ENCODE measurements at places on chromosomes 2 and 18.

DNA sequence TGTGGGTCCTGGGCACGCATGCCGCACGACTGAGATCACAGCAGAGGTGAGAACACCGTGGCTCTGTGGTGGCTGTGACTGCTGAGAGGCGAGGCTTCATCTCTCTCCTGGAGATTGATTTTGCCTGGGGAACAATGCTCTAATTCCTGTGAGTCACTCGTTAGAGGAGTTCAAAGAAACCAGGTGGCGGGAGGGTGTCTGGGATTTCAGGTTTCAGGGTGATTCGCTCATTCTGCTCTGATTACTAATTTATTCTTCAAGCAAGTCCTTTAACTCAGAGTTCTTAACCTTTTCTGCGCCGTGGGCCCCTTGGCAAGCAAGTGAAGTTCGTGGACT lies 56.3 kb downstream of the GLI2 start:
- no peak for DNase-seq

DNA sequence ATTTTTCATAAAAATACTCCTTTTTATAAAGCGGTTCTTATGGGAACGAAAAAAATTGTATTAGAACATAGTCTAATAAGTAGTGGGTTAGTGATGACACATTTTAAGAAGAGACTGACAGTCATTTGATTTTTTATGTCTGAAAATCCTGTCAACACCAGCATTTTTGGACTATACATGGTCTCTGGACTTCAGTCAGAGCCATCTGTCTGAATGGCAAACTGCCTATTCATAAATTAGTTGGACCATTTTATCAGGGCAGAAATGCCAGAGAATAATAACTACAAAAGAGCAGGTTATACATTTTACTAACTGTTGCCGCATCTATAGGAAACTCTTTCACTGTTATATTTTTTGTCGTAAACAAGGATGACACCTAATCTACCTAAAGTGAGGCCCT lies 437.6 kb downstream of the ZNF804A start:
- no peak for DNase-seq

DNA sequence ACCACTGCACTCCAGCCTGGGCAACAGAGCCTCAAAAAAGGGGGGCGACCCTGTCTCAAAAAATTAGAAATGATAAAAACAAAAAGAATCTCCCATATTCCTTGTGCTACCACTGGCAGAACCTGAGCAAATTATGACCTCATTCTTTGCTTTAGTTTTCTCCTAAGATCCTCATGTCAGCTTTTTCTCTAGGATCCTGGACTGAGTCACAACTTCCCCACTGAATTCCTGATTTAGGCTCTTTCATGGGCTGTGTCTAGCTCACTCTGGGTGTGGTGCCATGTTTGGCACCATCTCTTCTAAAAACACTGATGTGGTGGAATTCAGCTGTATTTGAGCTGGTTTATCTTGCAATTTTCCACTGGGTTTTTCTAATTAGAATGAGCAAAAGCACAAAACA lies 37.1 kb downstream of the EXOC6B start:
- no peak for DNase-seq

- DNase-seq: no peak
Observed at GRCh38 chr18:10488017-10488416, 33.6 kb downstream of the APCDD1 start.

- no peak for DNase-seq
Observed at GRCh38 chr2:219289537-219290361, 10.6 kb downstream of the DNAJB2 start.

- no peak for DNase-seq
Observed at GRCh38 chr18:56108478-56109367, 520.7 kb upstream of the TCF4 start.

GRCh38 chr2:101190747-101191516 lies 39.8 kb upstream of the TBC1D8 start:
- no peak for DNase-seq

DNA sequence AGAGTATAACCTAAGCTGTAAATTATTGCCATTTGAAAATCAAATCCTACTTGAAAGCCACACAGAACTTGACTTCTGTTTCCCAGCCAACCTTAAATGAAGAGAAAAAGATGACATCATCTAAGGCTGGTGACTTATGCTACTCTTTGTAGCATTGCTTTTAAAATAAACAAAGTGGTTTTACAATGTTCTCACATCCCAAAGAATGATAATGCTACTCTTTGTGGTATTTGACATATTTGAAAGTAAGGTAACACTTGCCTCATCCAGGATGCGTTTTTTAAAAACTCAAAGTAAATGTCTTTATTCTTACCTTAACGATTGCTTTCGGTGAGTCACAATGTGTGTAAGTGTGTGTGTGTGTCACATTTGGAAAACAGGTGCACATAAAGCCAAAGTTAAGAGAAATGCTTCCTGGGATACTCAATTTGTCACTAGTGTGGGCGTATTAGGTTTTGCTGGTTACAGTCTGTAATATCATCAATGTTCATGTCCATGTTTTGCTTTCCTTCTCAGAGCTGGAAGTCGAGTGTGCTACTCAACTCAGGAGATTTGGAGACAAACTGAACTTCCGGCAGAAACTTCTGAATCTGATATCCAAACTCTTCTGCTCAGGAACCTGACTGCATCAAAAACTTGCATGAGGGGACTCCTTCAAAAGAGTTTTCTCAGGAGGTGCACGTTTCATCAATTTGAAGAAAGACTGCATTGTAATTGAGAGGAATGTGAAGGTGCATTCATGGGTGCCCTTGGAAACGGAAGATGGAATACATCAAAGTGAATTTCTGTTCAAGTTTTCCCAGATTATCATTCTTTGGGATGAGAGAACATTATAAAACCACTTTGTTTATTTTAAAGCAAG lies 2.6 kb downstream of the PMAIP1 start:
- no peak for DNase-seq

DNA sequence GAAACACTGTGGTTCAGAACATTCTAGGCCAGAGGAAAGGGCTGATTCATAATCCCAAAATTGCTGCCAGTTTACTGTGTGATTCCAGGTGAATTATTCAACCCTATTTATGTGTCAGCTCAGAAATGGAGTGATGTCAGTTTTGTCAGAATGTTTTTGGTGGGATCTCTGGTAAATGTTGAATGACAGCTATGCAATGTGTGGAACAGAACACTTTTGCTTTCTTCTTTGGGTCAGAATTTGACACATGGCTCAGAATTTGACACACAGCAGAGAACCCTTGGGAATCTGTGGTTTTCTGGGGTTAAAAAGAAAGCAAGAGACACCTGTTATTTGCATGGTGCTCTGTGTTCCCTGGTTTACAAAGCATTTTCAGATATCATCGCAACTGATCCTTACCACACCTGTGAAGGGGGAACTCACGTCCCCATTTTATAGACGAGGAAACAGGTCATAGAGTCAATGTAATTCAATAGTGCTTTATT lies 1.6 kb upstream of the MTA3 start:
- DNase-seq: no peak

DNA sequence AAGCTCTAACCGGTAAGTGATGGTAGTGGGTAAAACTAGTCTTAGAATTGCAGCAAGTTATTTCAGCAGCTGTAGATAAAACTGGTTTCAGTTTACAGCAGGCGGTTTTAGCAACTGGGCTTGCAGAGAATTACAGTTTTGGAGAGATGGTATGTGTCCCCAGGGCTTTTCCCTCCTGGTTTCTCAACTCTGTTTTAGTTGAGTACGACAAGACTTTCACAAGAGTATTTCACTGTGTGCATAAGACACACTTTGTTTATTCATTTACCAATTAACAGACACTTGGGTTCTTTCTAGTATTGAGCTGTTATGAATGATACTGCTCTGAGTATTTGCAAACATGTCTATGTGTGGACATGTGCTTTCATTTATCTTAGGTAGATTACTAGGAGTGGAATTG lies 65.6 kb upstream of the RFX8 start:
- no peak for DNase-seq

- no peak for DNase-seq
Observed at GRCh38 chr2:84876369-84876768, 4.5 kb downstream of the TRABD2A start.

DNA sequence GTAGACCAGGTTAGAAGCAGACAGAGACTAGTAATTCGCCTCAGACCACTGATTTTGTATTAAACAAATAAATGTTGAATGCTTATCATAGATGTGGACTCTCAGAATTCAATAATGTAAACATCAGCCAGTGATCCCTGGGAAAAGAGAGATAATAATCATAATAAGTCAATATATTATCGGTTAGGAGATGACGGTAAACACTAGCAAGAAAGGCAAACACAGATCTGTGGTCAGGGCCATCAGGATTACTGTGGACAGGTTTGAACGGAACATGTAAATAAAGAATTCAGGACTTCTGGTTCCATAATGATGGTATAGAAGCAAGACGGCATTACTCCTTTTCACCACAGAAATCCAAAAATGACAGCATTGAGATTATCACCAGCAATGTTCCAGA lies 861.6 kb downstream of the CBLN2 start:
- no peak for DNase-seq

DNA sequence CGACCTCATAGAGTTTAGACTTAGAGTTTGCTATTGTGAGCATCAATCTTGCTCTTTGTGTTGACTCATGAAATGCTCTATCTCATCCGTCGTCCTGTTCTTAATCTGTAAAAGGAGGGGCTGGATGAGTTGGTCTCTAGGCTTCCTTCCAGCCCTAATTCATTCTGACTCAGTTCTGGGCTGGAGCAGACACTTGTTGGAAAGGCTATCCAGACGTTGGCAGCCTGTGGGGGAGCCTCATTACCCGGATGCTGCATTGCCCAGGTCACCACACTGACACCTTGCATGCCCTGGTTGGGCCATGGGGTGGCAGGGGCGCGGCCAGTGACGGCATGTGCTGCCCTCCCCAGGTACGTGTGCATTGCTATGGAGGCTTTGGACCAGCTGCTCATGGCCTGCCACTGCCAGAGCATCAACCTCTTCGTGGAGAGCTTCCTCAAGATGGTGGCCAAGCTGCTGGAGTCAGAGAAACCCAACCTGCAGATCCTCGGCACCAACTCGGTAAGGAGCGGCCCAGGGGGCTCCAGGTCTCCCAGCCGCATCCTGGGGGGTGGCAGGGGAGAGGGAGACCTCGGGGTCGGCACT lies 61.5 kb downstream of the EFR3B start:
- no peak for DNase-seq

- no peak for DNase-seq
Observed at GRCh38 chr2:10982931-10983701, 71.4 kb downstream of the KCNF1 start.

DNA sequence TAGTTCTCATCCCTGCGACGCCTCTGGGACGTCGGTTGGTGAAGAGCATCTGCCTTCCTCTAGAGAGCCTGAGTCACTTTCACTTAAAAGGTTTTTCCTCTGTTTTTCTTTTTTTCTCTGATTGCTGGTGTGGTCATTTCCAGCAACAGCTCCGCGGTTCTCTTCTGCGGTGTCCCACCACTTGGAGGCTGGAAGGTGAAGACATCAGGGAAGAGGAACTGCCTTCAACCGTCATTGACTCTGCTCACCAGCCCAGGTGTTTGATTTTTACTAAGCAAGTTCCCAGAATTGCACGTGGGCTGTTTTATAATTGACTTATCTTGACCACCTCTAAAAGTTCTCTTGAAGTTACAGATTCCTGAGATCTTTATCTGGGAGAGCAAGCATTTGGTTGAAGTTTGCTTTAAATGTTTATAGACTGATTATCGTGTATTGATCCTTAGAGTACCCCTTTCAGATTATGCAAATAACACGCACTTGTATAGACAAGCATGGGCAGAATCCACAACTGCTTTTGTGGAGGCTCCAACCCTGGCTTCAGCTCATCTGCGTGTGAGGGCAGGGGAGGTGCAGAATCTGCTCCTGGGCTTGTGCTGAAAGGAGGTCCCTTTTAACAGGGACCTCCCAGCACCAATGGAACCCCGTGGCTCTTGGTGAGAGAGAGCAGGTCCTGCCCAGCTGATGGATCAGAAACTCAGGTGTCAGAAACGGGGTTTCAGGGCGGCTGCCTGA lies 3.5 kb downstream of the CTDP1 start:
- no peak for DNase-seq

GRCh38 chr2:215535125-215535668 lies 99.3 kb upstream of the FN1 start:
- DNase-seq: no peak

DNA sequence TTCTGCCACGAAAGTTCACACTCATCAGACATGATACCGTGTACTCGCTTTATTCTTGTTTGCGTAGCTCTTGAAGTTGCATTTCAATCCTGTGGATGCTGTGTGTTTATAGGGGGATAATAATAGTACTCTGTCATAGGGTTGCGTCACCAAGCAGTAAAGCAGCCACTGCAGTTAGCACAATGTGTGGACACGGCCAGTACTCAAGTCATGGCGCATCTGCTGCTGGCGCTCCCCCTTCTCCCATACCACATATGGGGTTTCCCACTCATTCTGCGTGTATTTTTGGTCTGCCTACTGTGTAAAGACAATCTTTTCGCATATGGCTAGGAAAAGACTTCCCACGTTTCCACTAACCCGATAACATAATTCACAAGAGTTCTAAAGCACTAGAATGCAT lies 2.1 kb upstream of the ZBTB14 start:
- DNase-seq: no peak

DNA sequence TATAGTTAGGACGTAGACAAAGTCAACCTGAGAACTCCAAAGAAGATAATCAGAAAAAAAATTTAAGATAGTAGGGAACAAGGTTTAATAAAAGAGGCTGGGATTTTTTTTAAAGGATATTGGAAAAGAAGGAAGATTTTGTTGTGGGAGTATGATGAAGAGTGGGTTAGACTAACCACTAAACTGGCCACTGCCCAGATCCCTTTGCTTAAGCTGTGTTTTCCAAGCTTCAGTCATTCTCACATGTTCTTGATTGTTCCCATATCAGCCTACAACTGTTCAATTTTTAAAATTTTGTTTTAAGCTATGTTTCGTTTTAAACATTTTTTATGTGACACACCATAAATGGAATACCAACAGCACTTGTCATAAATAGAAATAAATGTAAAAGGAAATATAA lies 284.5 kb upstream of the MMADHC start:
- no peak for DNase-seq

- no peak for DNase-seq
Observed at GRCh38 chr2:118841450-118841827, 6.0 kb downstream of the EN1 start.

GRCh38 chr2:73202156-73203054 lies at the start of gene NOTO:
Gene NOTO, plus strand, starts transcription at chr2:73202574. Its CDS starts 93 bp downstream, at chr2:73202667.
- DNase-seq: no peak

GRCh38 chr2:50291610-50292009 lies 740.3 kb downstream of the NRXN1 start:
- DNase-seq: no peak

DNA sequence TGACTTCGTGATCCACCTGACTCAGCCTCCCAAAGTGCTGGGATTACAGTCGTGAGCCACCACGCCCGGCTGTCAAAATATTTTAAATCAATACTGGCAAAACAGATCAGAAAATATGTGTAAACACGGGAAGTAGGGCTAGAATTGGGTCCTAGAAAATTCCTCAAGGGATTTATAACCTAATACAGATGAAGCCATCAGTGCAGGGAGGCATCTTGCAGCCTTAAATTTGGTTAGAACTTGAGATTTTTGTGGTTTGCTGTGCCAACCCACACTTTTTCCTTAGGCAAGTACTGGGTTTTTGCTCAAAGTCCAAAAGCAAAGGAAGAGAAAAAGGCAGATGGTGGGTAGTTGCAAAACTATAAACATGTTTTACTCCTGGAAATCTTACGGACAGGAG lies 33.7 kb upstream of the NFE2L2 start:
- DNase-seq: no peak
